ENCODE measurements at places on chromosomes 2 and 18.

- DNase-seq, result no peak
Observed at GRCh38 chr18:70558371-70558770, 269.5 kb downstream of the SOCS6 start.

- DNase-seq, result no peak
Observed at GRCh38 chr18:965921-966758, 61.5 kb downstream of the ADCYAP1 start.

DNA sequence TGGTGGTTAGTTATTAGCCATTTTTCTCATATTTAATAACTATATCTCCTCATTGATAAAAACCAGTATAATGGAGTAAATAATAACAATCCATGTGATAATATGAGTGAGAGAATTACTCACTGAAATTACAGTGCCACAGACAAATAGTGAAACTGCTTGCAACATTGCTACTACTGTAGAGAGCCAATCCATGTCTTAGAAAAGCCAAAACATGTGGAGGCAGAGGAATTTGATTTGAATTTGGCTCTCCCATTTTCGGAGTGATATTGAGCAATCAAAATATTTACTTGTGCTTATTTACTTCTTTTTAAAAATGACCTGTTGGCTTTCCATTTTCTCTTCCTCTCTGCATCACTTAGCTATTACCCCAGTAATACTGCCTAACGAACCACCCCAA, 288.3 kb upstream of the TCF4 start:
- DNase-seq, result no peak

DNA sequence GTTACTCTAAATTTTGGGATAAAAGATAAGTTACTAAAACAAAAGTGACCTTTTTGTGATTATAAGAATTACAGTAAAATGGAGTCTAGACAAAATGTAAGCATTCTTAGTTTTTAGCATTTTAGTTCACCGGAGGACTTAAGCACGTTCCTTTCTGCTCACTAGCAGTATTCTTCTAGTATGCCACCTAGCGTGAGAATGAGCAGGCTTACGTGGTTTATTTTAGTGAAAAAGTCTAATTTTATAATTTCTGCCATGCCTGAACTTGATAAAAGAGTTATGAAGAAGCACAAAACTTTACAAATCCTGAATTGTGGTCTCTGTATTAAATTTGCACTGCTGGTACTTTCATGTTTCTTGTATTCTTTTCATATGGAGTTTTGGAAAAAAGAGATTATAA, 12.6 kb upstream of the OTX1 start:
- DNase-seq, result no peak

DNA sequence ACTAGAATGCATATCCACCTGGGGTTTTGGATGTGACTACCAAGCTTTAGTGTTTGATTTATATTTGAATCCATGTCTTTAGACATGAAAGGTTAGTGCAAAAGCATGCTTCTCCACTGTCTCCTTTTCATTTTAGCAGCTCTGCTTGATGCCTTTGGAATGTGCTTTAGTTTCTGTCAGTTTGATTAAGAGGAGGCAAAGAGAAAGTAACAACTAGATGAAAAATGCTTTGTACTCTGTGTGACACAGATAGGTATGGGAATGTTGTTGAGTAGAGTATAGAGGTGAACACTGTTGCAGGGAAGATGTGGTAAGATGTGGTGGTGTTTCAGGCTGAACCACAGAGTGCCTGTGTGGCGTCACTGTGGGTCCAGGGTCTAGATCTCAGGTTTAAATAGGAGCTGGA, 19.8 kb downstream of the PIK3C3 start:
- DNase-seq, result no peak

DNA sequence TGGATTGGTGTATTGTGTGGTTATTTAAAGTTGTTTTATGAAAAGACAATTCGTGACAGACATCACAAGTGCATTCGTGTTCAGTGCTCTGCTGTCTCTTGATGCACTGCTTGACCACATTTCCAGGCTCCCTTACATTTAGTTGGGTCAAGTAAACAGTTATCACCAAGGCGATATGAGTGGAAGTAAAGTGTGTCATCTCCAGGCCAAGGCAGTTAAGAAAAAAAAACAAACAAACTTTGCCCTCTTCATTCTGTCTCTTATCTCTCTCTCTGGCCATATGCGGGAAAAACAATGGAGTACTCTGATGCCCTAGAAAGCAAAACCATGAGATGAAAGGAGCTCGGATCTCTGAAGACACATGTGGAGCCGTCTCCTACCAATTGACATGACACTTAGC, 131.1 kb downstream of the DSEL start:
- DNase-seq, result no peak

GRCh38 chr18:48284743-48285142, 124.4 kb downstream of the ZBTB7C start:
- no peak for DNase-seq

GRCh38 chr18:3284501-3284900, 22.6 kb downstream of the MYL12B start:
- no peak for DNase-seq

DNA sequence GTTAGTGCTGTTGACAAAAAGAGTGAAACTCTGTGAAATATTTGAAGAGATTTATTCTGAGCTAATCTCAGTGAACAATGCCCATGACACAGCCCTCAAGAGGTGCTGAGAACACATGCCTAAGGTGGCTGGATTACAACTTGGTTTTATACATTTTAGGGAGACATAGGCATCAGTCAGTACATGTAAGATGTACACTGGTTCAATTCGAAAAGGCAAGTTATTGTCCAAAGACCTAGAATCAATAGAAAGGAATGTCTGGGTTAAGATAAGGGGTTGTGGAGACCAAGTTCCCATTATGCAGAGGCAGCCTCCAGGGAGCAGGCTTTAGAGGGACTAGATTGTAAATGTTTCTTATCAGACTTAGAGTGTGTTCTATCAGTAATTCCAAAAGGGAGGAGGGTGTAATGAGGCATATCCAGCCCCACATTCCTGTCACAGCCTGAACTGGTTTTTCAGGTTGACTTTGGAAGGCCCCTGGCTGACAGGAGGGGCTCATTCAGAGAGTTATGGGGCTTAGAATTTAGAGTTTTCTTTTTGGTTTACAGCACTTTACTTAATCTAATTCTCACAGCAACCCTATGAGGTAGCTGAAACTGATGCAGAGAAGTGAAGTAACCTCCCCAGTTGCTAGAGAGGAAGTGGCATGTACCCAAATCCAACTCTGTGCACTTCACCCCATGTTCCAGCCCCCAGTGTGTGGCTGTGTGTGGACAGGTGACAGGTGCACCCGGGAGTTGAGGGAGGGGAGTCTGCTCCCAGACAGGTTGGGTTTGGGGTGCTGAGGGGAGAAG, 28.3 kb upstream of the ASAP2 start:
- no peak for DNase-seq

DNA sequence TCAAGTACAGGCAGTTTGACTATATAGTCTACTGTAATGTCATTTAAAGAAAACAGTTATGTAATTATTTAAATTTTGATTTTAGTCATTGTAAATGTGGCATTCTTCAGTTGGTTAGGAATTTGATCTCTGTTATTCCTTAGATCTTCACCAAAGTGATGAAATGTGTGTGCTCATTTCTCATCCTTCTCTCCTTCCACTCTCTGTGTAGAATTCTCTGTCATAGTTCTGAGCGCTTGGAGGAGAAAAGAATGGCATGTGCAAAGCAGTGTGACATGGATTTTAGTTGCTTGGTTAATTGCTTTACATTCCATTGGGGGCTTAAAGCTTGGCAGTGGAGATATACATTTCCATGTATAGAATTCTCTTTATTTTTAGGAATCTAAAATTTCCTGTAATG, 14.8 kb downstream of the PIK3C3 start:
- DNase-seq, result no peak

DNA sequence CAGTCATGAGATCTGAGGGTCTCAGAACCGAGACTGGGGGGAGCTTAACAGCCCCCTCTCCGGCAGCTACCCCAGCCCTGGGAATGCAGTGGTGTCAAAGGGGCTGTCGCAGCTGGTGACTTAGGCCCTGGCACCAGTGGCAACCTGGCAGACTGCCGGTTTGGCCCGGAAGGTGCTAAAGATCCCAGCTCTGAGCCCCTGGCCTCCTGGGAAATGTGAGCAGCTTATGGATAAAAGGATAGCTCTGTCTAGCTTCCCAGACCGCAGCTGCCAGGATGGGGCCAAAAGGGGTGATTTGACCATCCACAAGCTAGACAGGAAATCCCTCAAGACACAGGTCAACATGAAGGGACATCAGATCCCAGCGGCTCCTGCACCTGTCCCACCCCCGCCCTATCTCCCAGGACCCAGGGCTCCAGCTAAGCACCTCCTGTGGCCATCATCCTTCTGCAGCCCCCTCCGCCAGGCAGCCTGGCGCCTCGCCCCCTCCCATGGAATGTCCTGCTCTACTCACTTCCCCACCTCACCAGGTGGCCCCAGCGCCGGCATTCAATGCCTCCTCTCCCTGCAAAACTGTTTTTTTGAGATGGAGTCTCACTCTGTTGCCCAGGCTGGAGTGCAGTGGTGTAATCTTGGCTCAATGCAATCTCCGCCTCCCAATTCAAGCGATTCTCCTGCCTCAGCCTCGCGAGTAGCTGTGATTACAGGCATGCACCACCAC, 33.2 kb upstream of the EFHD1 start:
- DNase-seq, result no peak

DNA sequence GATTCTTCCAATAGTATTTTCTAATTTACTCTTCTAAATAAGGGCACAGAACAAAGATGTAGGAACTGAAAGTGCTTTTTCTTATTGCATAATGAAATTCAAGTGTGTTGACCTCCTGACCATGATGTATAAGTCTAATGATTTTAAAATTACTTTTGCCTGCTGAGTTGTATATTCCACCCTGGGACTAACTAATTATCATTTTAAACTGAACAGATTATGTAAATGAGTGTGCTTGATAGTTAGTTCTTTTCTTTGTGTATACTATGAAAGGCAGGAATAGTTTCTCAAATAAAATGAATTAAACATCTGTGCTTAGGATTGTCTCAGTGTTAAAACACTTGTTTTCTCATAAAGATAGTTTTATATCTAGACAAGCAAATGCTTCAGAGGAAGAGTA, 284.5 kb downstream of the RIT2 start:
- DNase-seq, result no peak

DNA sequence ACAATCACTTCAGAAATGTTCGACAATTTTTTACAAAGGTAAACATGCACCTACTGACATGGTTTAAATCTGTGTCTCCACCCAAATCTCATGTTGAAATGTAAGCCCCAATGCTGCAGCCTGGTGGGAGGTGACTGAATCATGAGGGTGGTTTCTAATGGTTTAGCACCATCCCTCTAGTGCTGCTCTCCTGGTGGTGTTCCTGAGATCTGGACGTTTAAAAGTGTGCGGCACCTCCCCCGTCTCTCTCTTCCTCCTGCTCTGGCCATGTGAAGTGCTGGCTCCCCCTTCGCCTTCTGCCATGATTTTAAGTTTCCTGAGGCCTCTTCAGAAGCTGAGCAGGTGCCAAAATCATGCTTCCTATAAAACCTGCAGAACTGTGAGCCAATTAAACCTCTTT, 28.3 kb downstream of the MAP3K2 start:
- no peak for DNase-seq

DNA sequence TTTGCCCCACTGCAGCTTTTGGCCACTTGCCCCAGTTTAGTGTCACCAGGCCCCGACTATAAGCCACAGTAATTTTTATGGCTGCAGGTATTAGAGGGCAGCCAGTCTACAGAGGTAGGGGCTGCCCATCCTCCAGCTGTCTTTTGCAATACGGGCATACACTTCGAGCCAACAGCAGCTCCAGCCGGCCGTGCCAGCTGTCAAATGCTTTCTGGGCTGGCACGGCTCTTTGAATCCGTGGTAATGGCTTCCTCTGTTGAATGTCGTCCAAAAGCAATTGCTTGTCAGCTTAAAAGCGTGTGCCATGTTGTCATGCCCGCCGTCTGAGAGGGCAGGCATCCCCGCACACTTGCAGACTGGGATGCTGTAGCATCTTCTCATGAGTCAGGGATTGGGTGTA, 41.3 kb downstream of the BCL2L11 start:
- no peak for DNase-seq

- no peak for DNase-seq
Observed at GRCh38 chr2:159050426-159050825, 82.0 kb downstream of the TANC1 start.

DNA sequence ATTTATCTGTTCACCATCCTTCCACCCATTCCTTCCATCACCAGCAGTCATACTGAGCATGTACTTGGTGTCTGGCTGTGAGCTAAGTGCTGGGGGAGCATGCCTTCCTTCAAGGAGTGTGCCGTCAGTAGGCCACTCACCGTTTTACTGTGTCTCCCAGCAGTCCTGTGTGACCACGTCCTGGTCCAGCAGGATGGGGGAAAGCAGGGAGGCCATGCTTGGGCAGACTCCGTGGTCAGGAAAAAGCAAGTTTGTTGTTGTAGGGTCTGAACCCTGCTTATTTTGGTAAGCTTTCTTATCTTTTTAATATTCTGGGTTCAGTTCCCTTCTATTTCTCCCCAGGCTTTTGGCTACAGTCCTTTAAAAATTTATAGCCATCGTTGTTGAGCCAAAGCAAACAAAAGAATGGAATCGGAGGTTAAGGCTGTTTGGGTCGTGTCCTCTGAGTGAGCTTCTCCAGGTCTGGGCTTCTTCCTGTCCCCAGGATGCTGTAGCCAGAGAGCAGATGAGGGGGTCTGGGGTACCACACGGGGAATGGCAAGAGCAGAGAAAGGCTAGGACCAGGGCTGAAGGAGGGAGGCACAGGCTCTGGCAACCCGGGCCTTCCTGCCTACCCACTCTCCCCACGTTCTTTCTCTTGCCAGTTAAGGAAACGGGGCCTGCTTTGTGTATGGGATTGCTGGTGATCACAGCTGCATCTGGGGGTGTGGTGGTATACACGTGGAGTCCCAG, 13.5 kb downstream of the SLC30A3 start:
- no peak for DNase-seq

GRCh38 chr18:35174093-35174731, 66.6 kb upstream of the ZNF397 start:
- DNase-seq, result no peak

DNA sequence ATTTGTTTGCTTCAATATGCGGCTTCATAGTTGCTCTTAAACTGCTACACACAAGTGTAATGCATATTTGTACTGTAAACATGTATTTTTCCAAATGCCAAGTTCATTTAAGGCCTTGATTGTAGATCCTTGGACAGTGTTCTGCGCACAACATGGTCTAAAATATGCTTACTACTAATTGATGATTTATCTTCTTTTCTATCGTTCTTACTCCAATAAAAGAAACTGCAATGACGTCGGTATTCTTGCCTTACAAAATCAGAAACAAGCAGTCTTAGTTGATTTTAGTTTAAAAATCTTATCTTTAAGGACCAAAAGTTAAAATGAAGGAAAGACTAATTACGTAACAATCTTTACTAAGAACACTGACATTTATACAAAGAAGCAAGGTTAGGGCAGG, 224.3 kb upstream of the SMAD7 start:
- no peak for DNase-seq
